Activated naive CD4-positive, alpha-beta T cell treated with anti-CD3 and anti-CD28 coated beads, Interleukin-2, amount 10 ng/mL, durations not matched to agents 7 days and 5 days (primary cell): ENCODE measurements at places on chromosomes 6 and 20.

- DNase-seq = no peak
These were observed 639 bp upstream of the TULP4 start for GRCh38 chr6:158311626-158312025.

GRCh38 chr6:81999270-81999669, 246.8 kb upstream of the TENT5A start:
- DNase-seq = no peak

DNA sequence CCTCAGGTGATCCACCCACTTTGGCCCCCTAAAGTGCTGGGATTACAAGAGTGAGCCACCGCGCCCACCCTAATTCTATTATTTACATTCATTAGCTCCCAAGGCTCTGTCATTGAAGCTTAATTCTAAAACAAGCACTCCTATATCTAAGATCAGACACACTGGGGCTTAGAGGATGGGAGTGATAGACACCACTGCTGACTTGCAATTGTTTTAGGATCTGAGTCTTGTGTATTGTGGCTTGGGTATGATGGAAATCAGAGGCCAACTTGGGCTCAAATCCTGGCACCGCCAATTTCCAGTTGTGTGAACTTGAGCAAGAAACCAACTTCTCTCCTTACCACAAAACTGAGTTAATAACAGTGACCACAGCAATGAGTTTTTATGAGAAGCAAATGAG, 34.7 kb downstream of the MTRES1 start:
- DNase-seq = no peak

GRCh38 chr20:56465997-56466396, 2.4 kb upstream of the RTF2 start:
- DNase-seq = no peak
